Activated T-helper 9 cell treated with anti-CD3 and anti-CD28 coated beads, Interleukin-2, amount 50 U/mL, for 16 hours (primary cell): ENCODE measurements at places on chromosomes 11 and 22.

- DNase-seq = peak; percentile 31
Observed at GRCh38 chr11:86955361-86956120, at the start of gene FZD4. FZD4 (minus strand) TSS chr11:86955395; CDS start chr11:86955085, 310 bp downstream.

DNA sequence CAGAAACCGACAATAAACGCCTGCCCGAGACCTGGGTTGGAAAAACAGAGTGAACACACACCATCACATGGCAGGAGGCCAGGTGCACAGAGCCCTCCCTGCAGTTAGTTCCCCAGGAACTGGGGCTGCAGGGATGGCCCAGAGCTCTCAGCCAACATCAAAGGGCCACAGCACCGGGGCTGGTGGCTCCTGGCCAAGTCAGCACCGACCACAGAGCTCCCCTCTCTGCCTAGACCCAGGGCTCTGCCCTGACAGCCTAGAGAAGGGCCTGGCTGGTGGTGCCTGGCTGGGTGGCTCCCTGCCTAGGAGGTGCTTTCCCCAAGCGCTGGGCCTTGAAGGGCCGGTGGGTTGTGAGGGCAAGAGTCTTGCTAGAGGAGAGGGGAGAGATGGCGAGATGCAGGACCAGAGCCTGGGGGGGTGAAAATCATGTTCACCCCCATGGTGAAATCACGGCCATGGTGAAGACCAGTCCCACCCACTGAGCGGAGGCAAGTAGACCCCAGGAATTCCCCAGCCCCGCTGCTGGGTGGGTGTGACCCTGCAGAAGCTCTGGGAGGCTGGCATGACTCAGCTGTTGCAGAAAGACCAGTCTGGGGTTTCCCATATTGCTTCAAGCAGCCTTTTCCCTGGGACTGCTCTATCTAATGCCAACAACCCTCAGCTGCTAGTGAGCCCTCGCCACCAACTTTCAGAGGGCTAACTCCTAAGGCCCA is 7.2 kb upstream of the BID start:
- peak; percentile 61 for DNase-seq

- DNase-seq = peak; percentile 67
Observed at GRCh38 chr11:62542750-62543567, 3.6 kb downstream of the AHNAK start.

- DNase-seq = peak; percentile 34
Observed at GRCh38 chr11:1310772-1311468, 1.5 kb upstream of the TOLLIP start.

DNA sequence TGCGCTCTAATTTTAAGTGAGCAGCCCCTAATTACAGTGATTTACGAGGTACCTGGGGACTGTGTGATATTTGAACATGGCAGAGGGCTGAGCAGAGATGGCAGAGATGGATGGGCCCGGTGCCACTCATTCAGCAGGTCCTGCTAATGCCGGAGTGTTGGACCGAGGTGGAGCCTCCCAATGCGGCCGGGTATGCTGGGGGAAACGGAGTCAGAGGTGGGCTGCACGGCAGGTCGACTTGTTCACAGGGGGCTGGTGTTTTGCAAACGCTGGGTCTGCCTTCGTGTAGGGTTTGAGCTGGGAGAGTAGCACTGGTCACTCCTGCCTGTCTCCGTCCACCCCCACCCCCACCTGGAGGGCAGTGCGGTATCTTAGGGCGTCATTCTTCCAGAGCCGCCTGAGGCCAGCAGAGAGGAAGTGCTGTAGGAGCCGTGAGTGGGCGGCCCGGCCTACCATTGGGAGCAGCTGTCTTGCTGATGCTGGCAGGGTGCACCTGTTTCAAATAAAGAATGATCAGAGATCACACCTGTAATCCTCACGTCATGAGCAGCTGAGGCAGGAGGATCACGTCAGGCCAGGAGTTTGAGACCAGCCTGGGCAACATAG is 122.6 kb downstream of the IGLL1 start:
- no peak for DNase-seq

DNA sequence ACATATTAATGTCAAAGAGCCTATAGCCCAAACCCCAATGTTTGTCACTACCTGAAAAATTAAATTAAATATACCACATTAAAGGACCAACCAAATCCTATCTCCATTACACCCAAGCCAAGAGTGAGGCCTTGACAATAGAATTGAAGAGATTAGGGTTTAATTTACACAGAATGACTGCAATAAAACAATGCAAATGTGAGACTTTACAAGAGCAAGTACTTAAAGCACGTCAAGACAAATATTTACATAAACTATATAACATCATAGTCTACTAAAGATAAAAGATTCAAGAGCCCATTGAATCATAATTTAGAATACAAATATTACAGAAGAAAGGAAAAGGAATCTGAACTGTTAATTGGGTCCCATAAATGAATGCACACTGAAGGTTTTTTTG is 85.6 kb downstream of the CADM1 start:
- no peak for DNase-seq

- no peak for DNase-seq
Observed at GRCh38 chr11:108498816-108499408, 728 bp upstream of the POGLUT3 start.

- DNase-seq = no peak
Observed at GRCh38 chr11:68832476-68833181, 9.1 kb downstream of the CPT1A start.
